ENCODE measurements at places on chromosomes 11 and 22. TPM values are rescaled to one million over a fixed set of nuclear protein-coding genes. Genes with fewer than 3 reads are reported as not detected.

GAL3ST3 gene
- total RNA-seq = not detected

MMP12 gene
- total RNA-seq = not detected

BEST1 gene
- 2.3 TPM for total RNA-seq

GRAP2 gene
- total RNA-seq = 1.7 TPM

TUB gene
- total RNA-seq = 0.81 TPM

DBX1 gene
- total RNA-seq = not detected

CBLIF gene
- not detected for total RNA-seq

GRM5 gene
- not detected for total RNA-seq

UBE2L3 gene
- 16.8 TPM for total RNA-seq

P2RX6 gene
- 0.12 TPM for total RNA-seq

RIMBP3B gene
- not detected for total RNA-seq

- no peak for DNase-seq
Measured at GRCh38 chr11:75386942-75387630, 12.2 kb upstream of the RPS3 start.

- no peak for DNase-seq
Measured at GRCh38 chr11:44002191-44003093, 45.3 kb upstream of the ACCSL start.

DNA sequence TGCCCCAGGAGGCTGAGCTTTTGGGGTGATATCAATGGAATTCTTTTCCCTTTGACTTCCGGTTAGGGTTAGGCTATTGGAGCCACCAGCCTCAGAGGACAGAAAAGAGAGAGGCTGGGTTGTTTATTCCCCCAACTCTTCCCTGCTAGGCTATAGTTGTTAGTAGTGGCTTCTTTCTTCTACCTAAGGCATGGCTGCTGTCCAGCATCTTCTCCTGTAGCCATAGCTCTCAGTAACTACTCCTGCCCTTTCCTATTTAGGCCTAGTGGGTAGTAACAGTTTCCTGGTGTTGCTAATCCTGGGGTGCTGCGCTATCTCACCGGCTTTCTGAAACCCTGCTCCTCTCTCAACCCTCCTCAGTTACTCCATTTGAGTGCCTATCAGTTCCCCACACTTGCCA, 184.9 kb downstream of the TENM4 start:
- no peak for DNase-seq

DNA sequence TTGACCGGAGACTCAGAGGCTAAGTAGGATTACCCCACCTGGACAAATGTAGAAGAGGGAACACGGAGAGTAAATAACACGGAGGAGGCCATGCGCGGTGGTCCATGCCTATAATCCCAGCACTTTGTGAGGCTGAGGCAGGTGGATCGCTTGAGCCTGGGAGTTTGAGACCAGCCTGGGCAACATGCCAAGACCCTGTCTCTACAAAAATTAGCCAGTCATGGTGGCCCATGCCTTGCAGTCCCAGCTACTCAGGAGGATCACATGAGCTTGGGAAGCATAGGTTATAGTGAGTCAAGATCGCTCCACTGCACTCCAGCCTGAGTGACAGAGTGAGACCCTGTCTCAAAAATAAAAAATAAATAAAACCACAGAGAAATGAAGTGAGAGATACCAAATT, 53.9 kb downstream of the AMOTL1 start:
- no peak for DNase-seq

- no peak for DNase-seq
Measured at GRCh38 chr11:69032833-69033232, 15.9 kb upstream of the TPCN2 start.

GRCh38 chr11:44011797-44012196, 36.0 kb upstream of the ACCSL start:
- no peak for DNase-seq

- no peak for DNase-seq
Measured at GRCh38 chr11:78460471-78460870, 42.9 kb upstream of the GAB2 start.

- peak; percentile 63 for DNase-seq
Measured at GRCh38 chr22:17570851-17571631, 7.7 kb downstream of the SLC25A18 start.

GRCh38 chr11:68213135-68213515, at the start of gene KMT5B:
TSS of gene KMT5B (minus strand) at chr11:68213296. CDS start at chr11:68190076, 23,220 bp downstream.
- DNase-seq = peak; percentile 68

- no peak for DNase-seq
Measured at GRCh38 chr22:44449061-44449682, 48.9 kb downstream of the RTL6 start.

DNA sequence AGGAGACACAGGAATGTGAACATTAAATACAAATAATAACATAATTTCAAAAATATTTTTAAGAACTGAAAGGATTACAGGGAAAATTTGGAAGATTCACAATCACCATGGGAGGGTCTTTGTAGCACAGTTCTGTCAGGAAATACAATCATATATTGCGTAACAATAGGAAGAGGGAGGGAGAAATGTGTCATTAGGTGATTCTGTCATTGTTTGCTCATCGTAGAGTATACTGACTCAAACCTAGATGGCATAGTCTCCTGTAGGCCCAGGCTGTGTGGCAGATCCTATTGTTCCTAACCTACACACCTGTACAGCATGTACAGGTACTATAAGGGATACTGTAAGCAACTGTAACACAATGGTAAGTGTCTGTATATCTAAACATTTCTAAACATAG, 330.4 kb downstream of the BRD1 start:
- no peak for DNase-seq

DNA sequence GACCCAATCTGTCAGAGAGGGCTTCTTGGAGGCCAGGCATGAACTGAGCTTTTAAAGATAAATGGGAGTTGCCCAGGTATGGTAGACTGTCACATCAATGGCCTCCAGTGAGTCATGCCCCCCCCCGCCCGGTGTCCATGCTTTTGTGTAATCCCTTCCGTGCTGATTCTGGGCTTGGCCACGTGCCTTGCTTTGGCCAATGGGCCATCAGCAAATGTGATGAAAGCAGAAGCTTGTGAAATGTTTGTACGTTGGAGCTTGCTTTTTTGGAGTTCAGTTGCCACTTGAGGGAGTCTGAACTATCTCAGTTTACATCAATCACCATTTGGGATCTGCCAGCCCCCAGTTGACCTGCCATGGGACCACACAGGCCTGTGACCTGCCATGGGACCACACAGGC, 4.3 kb upstream of the THY1 start:
- no peak for DNase-seq

- no peak for DNase-seq
Measured at GRCh38 chr11:131829725-131830124, 459.3 kb downstream of the NTM start.

- no peak for DNase-seq
Measured at GRCh38 chr22:33426451-33426850, 368.3 kb upstream of the SYN3 start.

- DNase-seq = no peak
Measured at GRCh38 chr11:60825790-60826189, 16.1 kb upstream of the CCDC86 start.

DNA sequence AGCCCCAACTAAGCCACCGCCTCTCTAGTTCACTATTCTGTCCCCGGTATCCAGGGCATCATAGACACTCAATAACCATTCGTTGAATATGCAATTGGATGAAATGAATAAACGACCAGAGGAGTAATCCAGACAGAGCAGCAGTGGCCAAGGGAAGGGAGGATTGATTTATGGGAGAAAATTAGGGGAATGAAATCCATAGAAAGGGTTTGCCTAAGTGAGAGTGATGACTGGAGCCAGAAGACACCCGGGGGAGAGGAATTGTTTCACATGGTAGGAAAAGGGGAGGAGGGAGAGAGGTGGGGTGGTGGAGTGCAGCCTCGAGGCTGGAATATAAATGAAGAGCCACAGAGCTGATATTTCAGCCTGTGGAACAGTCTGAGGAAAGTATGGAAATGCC, 168.2 kb downstream of the COMMD9 start:
- no peak for DNase-seq

GRCh38 chr11:15958910-15959309, 397.4 kb downstream of the SOX6 start:
- DNase-seq = no peak

GRCh38 chr11:121194731-121195596, 93.9 kb downstream of the TECTA start:
- peak; percentile 65 for DNase-seq

DNA sequence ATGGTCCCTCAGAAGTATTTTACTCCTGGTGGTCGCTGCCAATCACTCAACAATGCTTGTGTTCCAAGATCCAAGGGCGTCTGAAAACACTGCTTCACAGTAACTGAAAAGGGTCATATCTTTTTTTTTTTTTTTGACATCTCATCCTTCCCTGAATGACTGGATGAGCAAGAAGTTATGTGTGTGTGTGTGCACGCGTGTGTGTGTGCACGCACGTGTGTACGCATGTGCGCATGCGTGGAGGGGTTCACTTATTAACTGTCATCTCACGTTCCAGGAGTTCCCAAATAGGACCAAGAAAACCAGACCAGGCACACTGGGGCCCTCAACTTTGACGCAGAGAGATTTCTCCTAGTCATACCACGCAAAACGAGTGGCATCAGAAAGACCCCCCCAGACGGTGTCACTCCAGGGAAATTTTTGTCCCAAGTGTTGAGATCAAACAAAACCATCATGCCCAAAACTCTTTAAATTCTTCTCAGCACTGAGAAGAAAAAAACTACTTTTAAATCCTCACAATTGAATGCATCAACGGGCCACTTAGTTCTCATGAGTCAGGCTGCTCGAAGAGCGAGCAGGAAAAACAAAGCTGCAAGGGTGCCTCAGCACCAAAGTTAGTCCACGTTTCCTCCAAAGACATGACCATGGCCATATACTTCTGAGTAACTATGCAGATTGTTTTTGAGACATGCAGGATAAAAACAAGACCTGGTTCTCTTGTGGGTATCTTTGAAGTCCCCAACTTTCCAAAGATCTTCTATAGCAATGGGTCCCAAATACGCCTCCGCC, 12.9 kb downstream of the MN1 start:
- no peak for DNase-seq
